Activated naive CD8-positive, alpha-beta T cell treated with anti-CD3 and anti-CD28 coated beads, Interleukin-2, amount 50 U/mL, for 24 hours (primary cell): ENCODE measurements at places on chromosomes 13 and 19.

GRCh38 chr13:62110079-62110478 lies 694.4 kb upstream of the PCDH20 start:
- no peak for DNase-seq
- H3K27me3 ChIP-seq, result no peaks in the 10 kb centered on the region
- no peak overlapping the region for H3K27ac ChIP-seq
- H3K4me3 ChIP-seq, result no peak overlapping the region

DNA sequence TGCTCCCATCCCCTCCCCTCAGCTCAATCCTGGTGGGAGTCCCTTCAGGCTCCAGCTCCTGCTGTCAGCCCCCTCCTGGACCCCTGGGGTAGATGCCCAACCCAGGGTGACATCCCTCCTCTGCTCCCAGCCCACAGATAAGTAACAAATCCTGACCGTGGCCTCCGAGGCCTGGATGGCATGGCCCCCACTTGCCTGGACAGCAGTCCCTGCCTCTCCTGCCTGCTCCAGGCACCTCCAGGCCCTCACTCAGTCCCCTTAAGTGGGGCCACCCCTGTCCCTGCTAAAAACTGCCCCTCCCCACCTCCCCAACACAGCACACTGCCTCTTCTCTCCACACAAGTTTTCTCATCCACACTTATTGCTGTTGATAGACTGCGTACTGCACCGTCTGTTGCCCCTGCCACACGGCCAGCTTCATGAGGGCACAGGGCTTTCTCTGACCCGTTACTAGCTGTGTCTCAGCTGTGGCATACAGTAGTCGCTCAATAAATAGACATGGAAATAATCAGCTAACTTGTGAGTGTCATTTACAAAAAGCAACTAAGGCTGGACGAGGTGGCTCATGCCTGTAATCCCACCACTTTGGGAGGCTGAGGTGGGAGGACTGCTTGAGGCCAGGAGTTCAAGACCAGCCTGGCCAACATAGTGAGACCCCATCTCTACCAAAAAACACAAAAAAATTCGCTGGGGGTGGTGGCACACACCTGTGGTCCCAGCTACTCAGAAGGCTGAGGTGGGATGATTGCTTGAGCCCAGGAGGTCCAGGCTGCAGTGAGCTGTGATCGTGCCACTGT lies 5.8 kb downstream of the CERS1 start:
- H3K36me3 ChIP-seq, result no peaks in the 10 kb centered on the region
- H3K27ac ChIP-seq, result no peak overlapping the region
- peaks cover 22% of the 10 kb centered on the region for H3K27me3 ChIP-seq

DNA sequence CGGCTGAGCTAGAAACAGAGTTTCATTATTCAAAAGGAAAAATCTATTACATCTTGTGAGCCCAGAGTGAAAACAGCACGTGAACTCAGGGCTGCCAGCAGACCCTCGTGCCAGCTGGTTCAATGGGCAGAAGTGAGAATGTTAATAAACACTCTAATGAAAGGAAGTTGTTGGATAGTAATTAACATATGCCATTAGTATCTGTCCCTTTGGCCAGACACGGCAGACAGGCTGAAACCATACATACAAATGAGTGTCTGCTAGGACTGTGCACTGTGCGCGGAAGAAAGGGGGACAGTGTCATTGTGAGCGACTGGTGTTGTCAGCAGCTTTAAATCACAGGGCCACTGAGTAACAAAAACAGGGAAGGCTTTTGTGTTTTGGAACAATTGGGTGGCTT lies 121.9 kb upstream of the TSC22D1 start:
- H3K27me3 ChIP-seq, result peaks cover 7% of the 10 kb centered on the region
- no peak overlapping the region for H3K4me3 ChIP-seq
- H3K27ac ChIP-seq, result no peak overlapping the region
- no peaks in the 10 kb centered on the region for H3K4me1 ChIP-seq
- no peak for DNase-seq
- H3K36me3 ChIP-seq, result no peaks in the 10 kb centered on the region

DNA sequence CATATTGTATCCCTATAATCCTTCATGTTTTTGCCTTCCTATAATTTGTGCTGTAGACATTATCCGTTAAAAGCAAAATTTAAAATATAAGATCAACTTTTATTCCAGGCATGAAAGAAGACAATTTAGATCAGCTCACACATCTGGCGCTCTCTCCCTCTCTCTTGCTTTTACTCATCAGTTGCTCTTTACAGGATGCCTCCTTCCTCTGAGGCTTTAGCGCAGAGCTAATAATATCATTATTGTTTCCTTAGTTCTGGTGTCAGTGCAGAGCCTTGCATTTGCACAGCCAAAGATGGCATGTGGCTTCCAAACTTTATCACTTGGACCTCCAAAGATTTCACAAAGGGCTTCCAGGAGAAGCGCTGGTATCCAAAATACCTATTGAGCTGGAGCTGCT lies 295.1 kb downstream of the FGF9 start:
- H3K36me3 ChIP-seq, result no peaks in the 10 kb centered on the region
- no peak overlapping the region for H3K4me3 ChIP-seq
- H3K4me1 ChIP-seq, result peaks cover 2% of the 10 kb centered on the region

GRCh38 chr13:112067871-112068539 lies 1.1 kb downstream of the SOX1 start:
- no peak for DNase-seq
- H3K27ac ChIP-seq, result no peak overlapping the region
- H3K27me3 ChIP-seq, result peaks cover 66% of the 10 kb centered on the region
- peaks cover 14% of the 10 kb centered on the region for H3K4me1 ChIP-seq
- no peak overlapping the region for H3K4me3 ChIP-seq

DNA sequence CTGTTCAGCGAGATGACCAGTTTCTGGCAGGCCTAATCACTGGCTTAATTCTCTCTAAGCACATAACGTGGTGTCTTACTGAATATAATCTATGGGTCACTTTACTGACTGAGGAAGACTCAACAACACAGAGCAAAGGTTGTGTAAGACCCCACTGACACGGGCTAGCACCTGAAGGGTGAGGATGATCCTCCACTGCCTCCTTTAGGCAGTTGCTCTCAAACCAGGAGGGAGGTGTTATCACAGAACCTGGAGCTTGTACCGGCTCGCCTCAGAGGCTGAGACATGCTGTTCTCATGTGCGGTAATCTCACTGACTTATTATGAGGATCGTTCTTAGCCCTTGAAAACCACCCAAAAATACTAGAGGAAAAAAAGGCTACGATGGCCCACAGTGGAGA lies 28.3 kb downstream of the RCBTB2 start:
- H3K4me1 ChIP-seq, result peaks cover 54% of the 10 kb centered on the region
- no peak for DNase-seq
- H3K4me3 ChIP-seq, result no peak overlapping the region
- peak overlapping the region; percentile 85 for H3K27ac ChIP-seq

GRCh38 chr19:757811-758668 lies 7.1 kb downstream of the MISP start:
- H3K27ac ChIP-seq, result no peak overlapping the region
- no peak overlapping the region for H3K4me3 ChIP-seq
- H3K27me3 ChIP-seq, result peaks cover 2% of the 10 kb centered on the region
- no peak for DNase-seq
- H3K36me3 ChIP-seq, result no peaks in the 10 kb centered on the region

DNA sequence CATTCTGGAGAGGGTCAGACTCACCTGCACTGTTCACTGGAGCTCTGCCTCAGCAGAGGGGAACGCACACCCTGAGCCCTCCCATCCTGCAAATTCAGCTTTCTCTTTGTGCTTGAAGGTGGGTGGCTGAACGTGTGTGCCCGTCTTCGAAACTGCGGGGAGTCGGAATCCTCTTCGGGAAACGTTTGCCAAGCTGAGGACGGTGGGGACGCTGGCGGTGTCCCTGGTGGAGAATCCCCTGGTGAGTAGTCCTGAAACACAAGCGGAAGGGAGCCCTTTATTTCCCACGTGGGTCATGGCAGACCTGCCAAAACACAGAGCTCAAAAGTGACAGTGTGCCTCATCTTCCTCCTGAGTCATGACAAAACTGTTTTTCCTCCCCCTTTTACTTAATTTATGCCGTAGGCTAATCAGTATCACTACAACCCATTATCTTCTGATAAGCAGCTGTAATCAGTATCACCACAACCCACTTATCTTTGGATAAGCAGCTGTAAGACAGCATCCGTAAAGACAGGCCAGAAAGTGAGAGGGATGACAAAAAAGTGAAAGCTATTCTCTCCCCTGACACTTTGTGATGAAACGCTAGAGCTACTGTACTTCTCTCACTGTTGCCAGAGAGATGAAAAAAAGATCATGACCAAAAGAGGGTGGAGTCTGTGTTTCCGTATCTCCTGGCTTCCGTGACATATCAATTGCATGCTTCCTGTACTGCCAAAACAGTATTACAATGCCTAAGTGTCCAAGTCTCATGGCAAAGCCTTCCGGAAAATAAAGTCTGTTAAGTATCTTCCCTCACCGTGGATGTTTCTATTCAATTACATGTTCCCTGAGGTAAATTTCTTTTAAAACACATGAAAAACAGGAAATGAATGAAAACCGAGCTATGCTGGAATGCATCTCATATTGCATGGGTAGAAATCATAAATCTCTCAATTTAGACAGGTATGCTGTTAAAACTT lies 155.5 kb downstream of the TBC1D4 start:
- H3K36me3 ChIP-seq, result peaks cover 19% of the 10 kb centered on the region
- peak overlapping the region; percentile 95 for H3K27ac ChIP-seq
- DNase-seq, result peak; percentile 63

GRCh38 chr13:72523049-72523448 lies 204.4 kb downstream of the MZT1 start:
- H3K27ac ChIP-seq, result no peak overlapping the region
- H3K27me3 ChIP-seq, result no peaks in the 10 kb centered on the region
- no peak overlapping the region for H3K4me3 ChIP-seq

DNA sequence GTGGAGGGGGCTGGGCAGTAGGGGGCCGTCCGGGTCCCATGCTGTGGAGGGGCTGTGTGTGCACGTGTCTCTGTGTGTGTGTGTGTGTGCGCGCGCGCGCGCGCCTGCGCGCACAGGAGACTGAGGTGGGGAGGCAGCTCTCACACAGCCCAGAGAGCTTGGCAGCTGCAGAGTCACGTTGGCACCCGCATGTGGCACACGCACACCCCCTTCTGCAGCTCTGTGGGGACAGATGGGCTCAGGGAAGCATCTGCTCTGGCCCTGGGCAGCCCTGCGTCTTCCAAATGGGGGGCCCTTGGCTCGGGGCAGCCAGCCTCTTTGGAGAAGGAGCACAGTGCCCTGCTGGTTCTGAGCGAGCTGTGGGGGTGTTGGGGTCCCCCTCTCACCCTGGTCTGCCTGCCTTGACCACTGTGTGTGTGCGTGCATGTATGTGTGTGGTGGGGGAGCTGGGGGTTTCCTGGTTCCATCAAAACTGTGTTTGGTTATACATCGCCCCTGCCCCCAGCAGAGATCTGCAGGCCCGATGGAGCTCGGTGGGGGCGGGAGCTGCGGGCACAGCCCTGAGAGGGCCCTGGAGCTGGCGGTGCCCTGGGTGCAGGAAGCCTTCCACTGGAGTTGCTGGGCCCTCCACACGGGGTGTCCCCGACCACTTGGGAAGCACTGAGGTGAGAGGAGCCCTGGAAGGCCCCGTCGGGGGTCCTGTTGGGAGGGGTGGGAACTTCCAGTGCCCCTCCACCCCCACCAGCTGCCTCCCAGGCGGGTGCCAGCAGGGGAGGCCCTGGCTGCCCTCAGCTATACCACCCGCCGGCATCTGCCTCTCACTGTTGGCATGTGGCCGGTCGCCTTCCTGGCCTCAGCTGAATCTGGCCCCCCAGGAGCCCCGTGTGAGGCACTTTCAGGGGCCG lies 67.1 kb downstream of the KDM4B start:
- peaks cover 2% of the 10 kb centered on the region for H3K36me3 ChIP-seq
- H3K4me1 ChIP-seq, result no peaks in the 10 kb centered on the region
- H3K4me3 ChIP-seq, result no peak overlapping the region
- H3K27ac ChIP-seq, result no peak overlapping the region
- no peak for DNase-seq

GRCh38 chr19:57779220-57779845 lies 9.9 kb downstream of the ZNF586 start:
- H3K4me3 ChIP-seq, result no peak overlapping the region
- no peak for DNase-seq
- peaks cover 88% of the 10 kb centered on the region for H3K36me3 ChIP-seq
- H3K27ac ChIP-seq, result no peak overlapping the region
